ENCODE measurements at places on chromosomes 2 and 18.

GRCh38 chr2:1656326-1656960 lies 87.9 kb downstream of the PXDN start:
- no peak for DNase-seq

DNA sequence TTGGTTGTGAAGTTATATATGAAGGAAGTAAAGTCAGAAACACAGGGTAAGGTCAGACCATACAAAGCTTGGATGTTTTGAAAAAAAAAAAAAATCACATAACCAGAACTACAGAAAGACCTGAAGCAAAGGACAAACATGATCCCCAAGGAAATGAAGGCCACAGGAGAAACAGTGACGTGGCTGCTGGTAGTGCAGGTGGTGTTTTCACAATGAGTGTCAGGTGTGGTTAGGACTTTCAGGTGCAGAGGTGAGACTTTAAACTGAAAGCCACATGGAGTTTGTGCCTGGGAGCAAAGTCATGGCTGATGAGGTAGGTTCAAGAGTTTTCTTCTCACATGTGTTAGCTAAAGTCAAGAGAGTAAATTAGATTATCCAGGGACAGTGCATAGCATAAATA lies 270.7 kb downstream of the PIEZO2 start:
- no peak for DNase-seq

GRCh38 chr2:97988722-97989121 lies 7.0 kb downstream of the TMEM131 start:
- DNase-seq, result no peak

DNA sequence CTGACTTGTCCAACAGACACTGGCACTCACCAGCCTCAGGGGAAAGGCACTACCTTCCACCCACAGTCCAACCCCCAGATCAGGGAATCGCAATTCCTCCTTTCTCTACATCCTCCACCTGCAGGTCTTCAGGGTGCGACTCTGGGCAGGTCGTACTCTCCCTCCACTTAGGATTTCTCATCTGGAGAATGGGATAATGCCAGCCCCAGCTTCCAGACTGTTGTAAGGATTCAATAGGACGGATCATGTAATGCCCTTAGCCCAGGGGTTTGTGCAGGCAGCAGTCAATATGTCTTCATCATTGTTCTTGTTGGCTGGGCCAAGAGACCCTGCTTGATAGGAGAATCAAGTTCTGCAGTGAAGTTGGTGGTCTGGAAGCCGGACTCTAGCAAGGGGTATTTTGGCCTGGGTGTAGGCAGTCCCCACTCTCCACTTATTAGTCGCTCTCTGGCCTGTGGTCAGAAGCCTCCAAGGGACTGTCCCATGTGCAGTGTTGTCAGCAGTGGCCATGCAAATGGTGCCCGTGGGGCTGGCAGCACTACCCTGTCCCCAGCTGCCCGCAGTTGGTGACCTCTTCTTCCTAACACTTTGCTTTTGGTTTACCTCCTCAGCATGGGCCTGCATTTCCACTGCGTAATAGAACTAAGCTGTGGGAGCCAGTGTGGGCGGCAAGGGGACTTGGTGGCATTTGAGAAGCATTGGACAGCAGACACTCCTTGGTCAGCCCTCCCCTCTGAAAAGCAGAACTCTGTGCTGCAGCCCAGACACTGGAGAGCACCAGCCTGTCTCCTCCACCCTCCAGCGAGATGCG lies 172.4 kb upstream of the HS6ST1 start:
- no peak for DNase-seq

DNA sequence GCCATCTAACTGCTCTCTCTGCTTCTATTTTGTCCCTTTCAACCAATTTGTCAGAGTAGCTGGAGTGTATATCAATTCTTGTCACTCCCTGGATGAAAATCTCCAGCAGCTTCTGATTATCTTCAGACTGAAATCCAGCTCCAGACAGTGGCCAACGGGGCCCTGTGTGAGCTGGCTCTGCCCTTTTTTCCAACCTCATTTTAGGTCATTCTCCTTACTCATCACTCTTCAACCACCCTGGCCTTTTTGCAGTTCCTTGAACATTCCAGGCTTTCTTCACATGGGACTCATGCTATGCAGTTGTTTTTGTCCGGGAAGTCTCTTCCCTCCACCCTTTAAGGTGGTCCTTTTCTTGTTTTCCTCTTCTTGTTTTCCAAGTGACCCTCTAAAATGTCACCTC lies 15.4 kb upstream of the FAP start:
- no peak for DNase-seq

GRCh38 chr2:207073801-207074678 lies 91.7 kb downstream of the KLF7 start:
- no peak for DNase-seq

DNA sequence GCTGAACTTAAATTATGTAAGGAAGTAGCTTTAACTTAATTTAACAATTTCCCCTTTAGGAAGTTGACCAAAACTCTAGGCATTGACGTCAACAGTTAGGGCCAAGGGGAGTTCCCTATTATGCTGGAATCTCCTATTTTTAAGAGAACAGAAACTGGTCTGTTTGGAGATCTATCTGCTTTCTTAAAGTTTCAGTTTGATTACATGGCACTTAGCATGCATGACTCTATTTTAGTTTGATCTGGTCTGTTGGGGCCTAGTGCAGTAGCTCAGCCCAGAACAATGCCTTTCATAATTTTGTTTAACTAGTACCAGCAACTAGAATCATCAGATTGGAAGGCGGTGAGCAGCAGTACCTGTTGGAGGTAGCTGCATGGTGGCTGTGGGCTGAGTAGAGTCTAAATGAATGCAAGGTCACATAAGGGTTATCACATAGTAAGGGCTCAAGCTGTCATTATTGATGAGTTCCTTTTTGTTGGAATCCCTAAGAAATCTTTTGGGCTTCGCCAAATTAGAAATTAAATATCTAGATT lies 60.5 kb upstream of the ZNG1B start:
- DNase-seq, result no peak
